PC-9 (cell line): ENCODE measurements at places on chromosomes 2 and 18. TPM values are rescaled to one million over a fixed set of nuclear protein-coding genes. Genes with fewer than 3 reads are reported as not detected.

Gene IL37
- total RNA-seq, result 1.0 and 1.7 TPM in 2 replicates

Gene AQP12A
- not detected in 2 replicates for total RNA-seq

Gene UGT1A4
- 73.6 and 93.0 TPM in 2 replicates for total RNA-seq

GRCh38 chr2:10895231-10895630 lies 16.5 kb upstream of the KCNF1 start:
- no peak overlapping the region for H3K27ac ChIP-seq
- H3K4me1 ChIP-seq, result peaks cover 12% of the 10 kb centered on the region
- no peak for DNase-seq
- no peak overlapping the region for H3K4me3 ChIP-seq

DNA sequence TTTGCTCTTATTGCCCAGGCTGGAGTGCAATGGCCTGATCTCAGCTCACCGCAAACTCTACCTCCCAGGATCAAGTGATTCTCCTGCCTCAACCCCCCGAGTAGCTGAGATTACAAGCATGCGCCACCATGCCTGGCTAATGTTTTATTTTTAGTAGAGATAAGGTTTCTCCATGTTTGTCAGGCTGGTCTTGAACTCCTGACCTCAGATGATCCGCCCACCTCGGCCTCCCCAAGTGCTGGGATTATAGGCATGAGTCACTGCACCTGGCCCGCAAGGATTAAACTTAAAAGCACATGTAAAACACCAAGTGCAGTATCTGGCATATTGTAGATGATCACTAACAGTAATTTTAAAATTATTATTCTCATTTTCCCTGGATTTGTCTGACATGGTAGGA lies 72.9 kb downstream of the C1QL2 start:
- DNase-seq, result no peak
- H3K36me3 ChIP-seq, result no peaks in the 10 kb centered on the region
- 0 out of 2 replicates have a peak, but pooled peaks cover 5% of the 10 kb centered on the region for H3K4me1 ChIP-seq
- H3K27ac ChIP-seq, result no peak overlapping the region

DNA sequence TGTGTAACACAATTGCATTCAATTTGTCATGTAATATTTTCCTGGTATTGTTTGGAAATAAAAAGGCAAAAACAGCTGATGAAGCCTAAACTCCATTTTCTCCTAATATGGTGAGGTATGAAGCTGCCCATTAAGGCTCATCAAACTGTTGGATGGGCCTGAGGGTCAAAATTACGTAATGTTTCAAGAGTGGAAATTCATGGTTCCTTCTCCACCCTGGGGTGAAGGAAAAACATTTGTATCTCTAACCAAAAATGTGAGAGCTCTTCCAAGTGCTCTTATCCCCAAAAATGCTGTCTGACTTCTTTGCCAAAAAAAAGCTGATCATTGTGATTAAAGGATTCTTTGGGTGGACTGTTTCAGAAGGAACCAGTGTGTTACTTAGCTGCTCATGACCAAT lies 91.8 kb downstream of the ARHGAP28 start:
- H3K36me3 ChIP-seq, result no peaks in the 10 kb centered on the region
- no peak overlapping the region for H3K4me3 ChIP-seq
- H3K27ac ChIP-seq, result no peak overlapping the region

DNA sequence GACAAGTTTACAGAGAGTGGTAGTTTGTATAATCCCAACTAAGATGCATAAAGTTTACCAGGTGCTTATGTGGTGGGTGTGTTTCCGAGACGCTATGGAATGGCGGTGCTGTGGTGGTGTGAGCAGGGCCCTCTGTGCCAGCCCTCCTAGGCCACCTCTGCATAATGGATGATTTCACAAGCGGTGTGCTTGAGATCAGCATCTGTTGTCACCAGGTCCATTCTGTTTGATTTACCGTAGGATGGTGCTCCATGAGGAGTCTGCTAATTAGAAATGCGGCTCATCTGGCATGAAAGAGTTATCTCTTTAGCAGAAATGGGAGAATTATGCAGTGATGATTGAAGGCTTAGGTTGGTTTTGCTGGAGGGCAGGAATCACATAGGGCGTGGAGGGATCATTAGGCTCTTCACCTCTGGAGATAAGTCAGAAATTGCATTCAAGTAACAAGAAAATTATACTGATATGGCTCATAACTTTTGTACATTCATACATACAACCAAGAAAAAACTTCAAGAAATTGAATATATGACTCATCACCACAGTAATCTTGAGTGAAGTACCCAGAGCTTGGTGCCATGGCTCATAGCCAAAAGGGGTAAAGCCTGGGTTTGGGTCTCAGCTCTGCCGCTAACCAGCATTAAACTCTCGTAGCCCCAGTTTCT lies 41.4 kb downstream of the CRIM1 start:
- no peak overlapping the region for H3K27ac ChIP-seq
- H3K4me1 ChIP-seq, result no peaks in the 10 kb centered on the region
- no peak overlapping the region for H3K4me3 ChIP-seq
- DNase-seq, result no peak
- H3K36me3 ChIP-seq, result peaks cover 16% of the 10 kb centered on the region; the same call in 1 of the 2 replicates

- no peak for DNase-seq
- no peak overlapping the region for H3K4me3 ChIP-seq
- peaks cover 17% of the 10 kb centered on the region; the same call in 1 of the 2 replicates for H3K36me3 ChIP-seq
- peaks cover 12% of the 10 kb centered on the region for H3K4me1 ChIP-seq
- no peaks in the 10 kb centered on the region for H3K27me3 ChIP-seq
- no peak overlapping the region for H3K27ac ChIP-seq
Observed at GRCh38 chr2:161369311-161369710, 46.8 kb upstream of the TBR1 start.

DNA sequence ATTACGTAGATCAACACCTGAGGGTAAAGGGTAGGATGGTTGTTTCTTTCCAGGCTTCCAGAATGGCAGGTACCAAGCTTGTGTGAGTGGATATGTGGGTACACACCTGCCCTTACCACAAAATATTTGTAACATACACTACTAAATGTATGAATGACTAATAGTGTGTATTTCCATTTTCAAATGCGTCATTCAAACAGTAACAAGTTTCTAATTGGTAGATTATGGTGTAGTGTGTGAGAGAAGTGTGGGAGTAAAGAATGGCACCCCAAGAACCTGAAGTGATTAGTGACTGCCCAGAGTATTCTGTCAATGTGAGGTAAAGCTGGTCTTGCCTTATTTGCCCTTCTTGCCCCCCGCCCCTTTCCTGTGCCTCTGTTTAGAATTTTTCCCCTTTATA lies 21.1 kb downstream of the AGPS start:
- no peak for DNase-seq
- 0 out of 2 replicates have a peak, but pooled peaks cover under 1% of the 10 kb centered on the region for H3K4me1 ChIP-seq
- 0 out of 2 replicates have a peak, but pooled peaks cover under 1% of the 10 kb centered on the region for H3K36me3 ChIP-seq
- no peak overlapping the region for H3K4me3 ChIP-seq
- H3K27ac ChIP-seq, result no peak overlapping the region
